ENCODE measurements at places on chromosomes 6 and 20. TPM values are rescaled to one million over a fixed set of nuclear protein-coding genes. Genes with fewer than 3 reads are reported as not detected.

The XKR7 gene
- total RNA-seq = not detected

The ZFAND3 gene
- 75.0 TPM for total RNA-seq

The RWDD1 gene
- total RNA-seq = 29.5 TPM

The PI3 gene
- 52.0 TPM for total RNA-seq

The RAD21L1 gene
- total RNA-seq = not detected

The FNDC11 gene
- not detected for total RNA-seq

The HUS1B gene
- total RNA-seq = 0.71 TPM

The EEF1A2 gene
- 359 TPM for total RNA-seq

The TOP1 gene
- total RNA-seq = 129 TPM

The TTK gene
- total RNA-seq = 29.6 TPM

The HSPA1L gene
- 4.2 TPM for total RNA-seq

The SLC26A8 gene
- 0.10 TPM for total RNA-seq

The IPCEF1 gene
- 0.29 TPM for total RNA-seq

The SLA2 gene
- total RNA-seq = not detected

The B3GAT2 gene
- 0.09 TPM for total RNA-seq

The SPEF1 gene
- 0.28 TPM for total RNA-seq

The LGSN gene
- total RNA-seq = not detected

The CPNE1 gene
- total RNA-seq = 505 TPM

The MAFB gene
- total RNA-seq = 0.17 TPM

The ADTRP gene
- total RNA-seq = 0.54 TPM

The SPATA2 gene
- 16.0 TPM for total RNA-seq

The CDSN gene
- 0.35 TPM for total RNA-seq

The TNFRSF6B gene
- not detected for total RNA-seq

The SRC gene
- total RNA-seq = 185 TPM

The RALGAPA2 gene
- 28.5 TPM for total RNA-seq

The TPX2 gene
- total RNA-seq = 157 TPM

The FLOT1 gene
- 243 TPM for total RNA-seq

The MYT1 gene
- not detected for total RNA-seq

The HDAC2 gene
- 170 TPM for total RNA-seq

The MDN1 gene
- 54.0 TPM for total RNA-seq

The TMEM200A gene
- total RNA-seq = not detected

The MYH7B gene
- 0.52 TPM for total RNA-seq

The SLC32A1 gene
- total RNA-seq = not detected

The FABP7 gene
- total RNA-seq = not detected

The CDC5L gene
- total RNA-seq = 43.4 TPM

The ZNFX1 gene
- total RNA-seq = 94.1 TPM

The FKBP1C gene
- total RNA-seq = 0.35 TPM

The JPH2 gene
- 0.59 TPM for total RNA-seq

The RHAG gene
- total RNA-seq = not detected

The PRICKLE4 gene
- total RNA-seq = 7.1 TPM

The STX7 gene
- total RNA-seq = 66.8 TPM

All from Calu3 (cell line).